Stimulated activated CD4-positive, alpha-beta T cell treated with anti-CD3 and anti-CD28 coated beads, Interleukin-2, amount 100 ng/mL, for 48 hours (primary cell): ENCODE measurements at places on chromosomes 6 and 20.
A peak's percentile ranks its signal among the peaks of the same experiment; 100 is the strongest.

DNA sequence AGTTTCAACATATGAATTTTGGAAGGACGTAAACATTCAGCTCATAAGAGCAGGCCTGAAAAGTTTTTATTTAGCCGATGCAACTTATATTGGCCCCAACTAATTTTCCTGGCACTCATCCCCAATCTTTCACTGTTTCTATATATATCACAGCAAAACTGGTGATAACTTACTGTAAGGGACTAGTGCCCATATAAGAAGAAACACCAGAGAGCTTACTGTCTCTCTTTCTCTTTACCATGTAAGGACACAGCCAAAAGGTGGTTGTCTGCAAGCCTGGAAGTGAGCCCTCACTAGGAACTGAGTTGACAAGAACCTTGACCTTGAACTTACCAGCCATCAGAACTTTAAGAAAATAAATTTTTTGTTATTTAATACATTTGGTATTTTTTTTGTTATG is 807.4 kb upstream of the CITED2 start:
- no peak for DNase-seq

DNA sequence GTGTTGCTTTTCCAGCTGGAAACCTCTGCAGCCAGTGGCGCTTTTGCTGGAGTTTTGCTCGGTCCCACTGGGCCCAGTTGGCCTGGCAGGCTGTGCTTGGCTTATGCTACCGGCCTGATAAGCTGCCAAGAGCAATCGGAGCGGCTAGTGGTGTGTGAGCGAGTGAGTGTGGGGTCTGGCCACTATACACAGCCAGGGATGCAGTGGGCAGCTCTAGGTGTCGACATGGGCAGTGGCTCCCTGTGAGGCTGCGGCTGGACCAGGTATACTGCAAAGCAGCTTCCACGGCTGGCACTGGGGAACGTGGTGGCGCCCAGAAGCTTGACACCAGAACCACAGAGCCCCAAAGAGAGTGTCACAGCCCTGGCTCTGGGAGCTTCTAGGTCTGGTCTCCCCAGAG is 996.5 kb downstream of the GRIK2 start:
- DNase-seq, result no peak

- no peak for DNase-seq
Measured at GRCh38 chr6:138025528-138025978, 81.7 kb downstream of the PERP start.

GRCh38 chr6:119237177-119237715 is 112.3 kb downstream of the MAN1A1 start:
- no peak for DNase-seq

DNA sequence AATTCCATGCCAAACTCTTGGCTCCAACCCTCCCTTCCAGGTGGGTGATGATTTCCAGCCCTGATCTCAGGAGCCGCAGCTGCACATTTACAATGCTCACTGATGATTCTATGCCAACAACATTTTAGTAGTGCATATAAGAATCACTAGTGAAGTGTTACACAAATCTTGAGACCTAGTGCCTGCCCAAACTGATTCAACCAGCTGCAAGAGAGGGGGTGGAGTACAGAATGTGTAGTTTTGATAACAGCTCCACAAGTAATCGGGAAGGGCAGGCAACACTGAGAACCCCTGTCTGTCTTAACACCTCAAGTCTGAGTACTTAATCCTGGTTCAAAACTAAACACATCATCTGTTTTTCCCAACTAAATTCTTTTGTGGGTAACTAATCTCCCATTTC is 91.7 kb downstream of the PRDM1 start:
- no peak for DNase-seq

- DNase-seq, result no peak
Measured at GRCh38 chr20:507006-507758, 36.4 kb downstream of the CSNK2A1 start.

GRCh38 chr20:12914804-12915203 is 94.0 kb upstream of the SPTLC3 start:
- no peak for DNase-seq

DNA sequence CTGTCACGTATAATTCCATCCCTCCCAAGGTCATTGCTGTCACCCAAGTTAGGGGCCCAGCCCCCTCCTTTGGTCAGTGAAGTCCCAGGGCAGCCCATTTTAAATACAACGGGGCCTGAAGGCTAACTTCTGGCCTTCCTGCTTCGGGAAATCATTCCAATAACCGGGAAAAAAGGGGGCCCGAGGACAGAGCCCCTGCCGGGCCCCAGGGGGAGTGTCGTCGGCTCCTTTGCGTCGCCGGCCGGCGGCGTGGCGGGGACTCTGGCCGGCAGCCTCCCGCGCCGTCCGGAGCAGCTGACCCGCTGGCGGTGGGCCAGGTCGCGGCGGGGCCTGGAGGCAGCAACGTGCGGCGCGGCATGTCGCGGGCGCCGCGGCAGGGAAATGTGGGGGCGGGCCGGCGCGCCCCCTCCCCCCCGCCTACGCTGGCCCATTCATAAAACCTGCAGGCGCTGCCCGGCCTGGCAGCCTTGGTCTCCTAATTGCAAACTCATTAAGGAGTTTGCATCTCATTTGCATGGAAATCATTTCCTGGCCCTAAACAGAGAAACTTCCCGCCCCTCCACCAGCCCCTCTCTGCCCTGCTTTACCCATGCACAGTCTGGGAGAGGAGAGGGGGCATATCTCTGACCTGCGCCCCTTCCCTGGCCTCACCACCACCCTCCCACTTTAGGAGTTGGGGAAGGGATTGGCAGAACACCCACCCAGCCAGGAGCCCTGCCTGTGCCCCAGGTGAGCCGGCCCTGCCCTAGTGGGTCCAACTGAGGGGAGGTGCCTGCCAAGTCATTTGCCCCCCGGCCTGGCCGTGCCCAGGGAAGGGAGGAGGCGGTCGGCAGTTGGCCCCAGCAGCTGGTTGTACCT is 50.7 kb downstream of the MRPL14 start:
- no peak for DNase-seq

GRCh38 chr6:63440057-63440456 is 120.3 kb upstream of the LGSN start:
- DNase-seq, result no peak

GRCh38 chr6:74805916-74806696 is 399.7 kb downstream of the COL12A1 start:
- no peak for DNase-seq

DNA sequence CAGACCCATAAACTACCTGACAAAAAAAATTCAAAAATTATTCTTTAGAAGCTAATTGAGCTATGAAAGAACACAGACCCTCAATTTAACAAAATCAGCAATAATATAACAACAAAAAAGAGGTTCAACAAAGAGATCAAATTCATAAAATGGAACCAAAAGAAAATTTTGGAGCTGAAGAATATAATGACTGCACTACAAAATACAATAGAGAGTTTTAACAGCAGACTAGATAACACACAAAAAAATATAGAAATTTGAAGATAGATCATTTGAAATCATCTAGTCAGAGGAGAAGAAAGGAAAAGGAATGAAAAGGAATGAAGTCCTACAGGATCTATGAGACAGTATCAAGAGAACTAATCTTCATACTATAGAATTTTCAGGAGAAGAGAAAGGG is 422.1 kb downstream of the PAX1 start:
- DNase-seq, result no peak

- no peak for DNase-seq
Measured at GRCh38 chr20:37516811-37517750, 4.0 kb upstream of the NNAT start.

DNA sequence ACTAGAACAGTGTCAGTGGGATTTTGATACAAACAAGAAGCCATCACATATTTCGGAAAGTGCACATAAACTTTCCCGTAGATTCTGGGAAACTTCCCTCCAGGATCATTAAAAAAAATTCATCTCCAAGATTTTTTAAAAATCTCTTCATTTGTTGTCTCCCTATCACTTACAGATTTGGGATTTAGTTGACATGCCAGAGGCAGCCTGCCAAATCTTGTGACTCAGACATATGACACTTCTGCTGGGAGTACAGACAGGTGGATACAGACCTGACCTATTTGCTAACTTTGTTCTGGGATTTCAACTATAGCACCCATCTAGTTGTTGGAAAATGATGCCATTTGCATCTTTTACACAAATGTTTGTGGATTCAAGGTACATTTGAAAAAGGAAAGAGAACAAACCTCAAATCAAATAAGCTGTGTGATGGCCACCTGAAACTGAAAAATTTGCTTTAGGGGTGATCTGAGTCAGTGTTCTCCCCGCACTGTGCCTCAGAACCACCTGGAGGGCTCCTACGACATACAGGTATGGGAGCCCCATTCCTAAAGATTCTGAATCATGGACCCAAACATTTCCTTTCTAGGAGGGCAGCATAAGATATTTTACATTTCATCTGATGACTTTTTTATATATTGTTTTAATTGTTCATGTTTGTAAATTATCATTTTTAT is 21.9 kb upstream of the CD2AP start:
- no peak for DNase-seq

- DNase-seq, result no peak
Measured at GRCh38 chr6:112407101-112407590, 60.0 kb downstream of the RFPL4B start.

GRCh38 chr6:146300521-146300920 is 243.1 kb upstream of the RAB32 start:
- DNase-seq, result no peak

DNA sequence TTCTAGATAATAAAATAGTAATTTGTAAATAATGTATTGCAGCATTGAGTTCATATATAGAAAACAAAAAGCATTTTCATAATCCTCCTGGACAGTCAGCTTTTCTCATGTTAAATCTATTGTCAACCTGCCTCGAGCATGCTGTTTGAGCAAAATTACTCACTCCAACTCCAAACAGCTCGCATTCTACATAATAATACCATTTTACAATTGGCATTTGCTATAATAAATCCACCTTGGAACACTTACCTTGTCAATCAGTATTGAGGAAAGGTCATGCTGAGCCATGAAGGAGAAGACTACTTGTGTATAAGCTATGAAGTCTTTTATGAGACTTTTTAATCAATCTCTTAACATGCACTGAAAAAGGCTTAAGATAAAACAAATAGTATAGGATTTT is 682.6 kb downstream of the CBLN4 start:
- no peak for DNase-seq

DNA sequence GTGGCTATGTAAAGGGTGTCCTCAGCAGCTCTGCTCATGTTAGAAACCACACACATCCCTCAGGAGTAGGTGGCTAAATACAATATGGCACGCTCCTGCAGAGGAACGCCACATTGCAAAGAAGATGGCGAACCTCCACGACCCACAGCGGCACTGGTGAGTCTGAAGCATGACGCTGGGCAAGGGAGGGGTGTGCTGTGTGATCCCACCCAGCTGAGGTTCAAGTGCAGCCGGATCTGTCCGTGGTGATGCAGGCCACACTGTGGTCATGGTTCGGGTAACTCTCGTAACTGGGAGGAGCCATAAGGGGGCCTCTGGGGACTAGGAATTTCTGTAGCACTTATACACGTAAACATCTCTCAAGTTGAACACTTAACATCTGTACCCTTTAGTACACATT is 23.4 kb upstream of the APMAP start:
- no peak for DNase-seq

DNA sequence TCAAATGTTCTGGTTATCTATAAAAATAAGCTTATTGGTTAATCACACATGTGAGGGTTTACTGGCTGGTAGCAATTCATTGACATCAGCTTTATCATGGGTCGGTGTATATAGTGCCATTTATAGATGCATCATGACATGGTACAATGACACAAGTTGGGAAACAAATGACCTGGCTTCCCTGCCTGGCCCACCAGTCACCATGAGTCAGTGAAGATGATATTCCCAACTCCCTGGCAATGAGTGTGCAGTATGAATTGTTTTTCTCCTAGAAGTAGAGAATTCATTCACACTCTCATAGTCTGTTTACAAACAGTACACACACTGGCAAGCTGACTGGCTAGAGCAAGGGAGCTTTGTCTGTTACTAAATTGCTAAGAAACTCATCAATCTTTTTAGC is 37.2 kb upstream of the CALHM6 start:
- DNase-seq, result no peak

GRCh38 chr20:3847429-3847940 is 851 bp downstream of the MAVS start:
- DNase-seq, result no peak

- DNase-seq, result no peak
Measured at GRCh38 chr6:43725643-43726580, 38.3 kb upstream of the MRPS18A start.

- no peak for DNase-seq
Measured at GRCh38 chr20:44104798-44105517, 82.0 kb downstream of the JPH2 start.

- DNase-seq, result no peak
Measured at GRCh38 chr6:117191009-117191408, 74.3 kb upstream of the VGLL2 start.

- DNase-seq, result no peak
Measured at GRCh38 chr6:3693831-3694230, 57.7 kb downstream of the PXDC1 start.

GRCh38 chr20:855466-856360 is 22.2 kb downstream of the FAM110A start:
- no peak for DNase-seq

GRCh38 chr20:62887152-62887859 is 25.7 kb upstream of the TCFL5 start:
- DNase-seq, result no peak

GRCh38 chr20:63574156-63574828 is at the start of gene HELZ2:
TSS of gene HELZ2 (minus strand) at chr20:63574239. CDS start at chr20:63572385, 1,854 bp downstream.
- DNase-seq, result peak; percentile 33

GRCh38 chr20:63351811-63352591 is 9.1 kb downstream of the CHRNA4 start:
- no peak for DNase-seq

- DNase-seq, result peak; percentile 22
Measured at GRCh38 chr6:2196079-2196679, 49.2 kb downstream of the GMDS start.

DNA sequence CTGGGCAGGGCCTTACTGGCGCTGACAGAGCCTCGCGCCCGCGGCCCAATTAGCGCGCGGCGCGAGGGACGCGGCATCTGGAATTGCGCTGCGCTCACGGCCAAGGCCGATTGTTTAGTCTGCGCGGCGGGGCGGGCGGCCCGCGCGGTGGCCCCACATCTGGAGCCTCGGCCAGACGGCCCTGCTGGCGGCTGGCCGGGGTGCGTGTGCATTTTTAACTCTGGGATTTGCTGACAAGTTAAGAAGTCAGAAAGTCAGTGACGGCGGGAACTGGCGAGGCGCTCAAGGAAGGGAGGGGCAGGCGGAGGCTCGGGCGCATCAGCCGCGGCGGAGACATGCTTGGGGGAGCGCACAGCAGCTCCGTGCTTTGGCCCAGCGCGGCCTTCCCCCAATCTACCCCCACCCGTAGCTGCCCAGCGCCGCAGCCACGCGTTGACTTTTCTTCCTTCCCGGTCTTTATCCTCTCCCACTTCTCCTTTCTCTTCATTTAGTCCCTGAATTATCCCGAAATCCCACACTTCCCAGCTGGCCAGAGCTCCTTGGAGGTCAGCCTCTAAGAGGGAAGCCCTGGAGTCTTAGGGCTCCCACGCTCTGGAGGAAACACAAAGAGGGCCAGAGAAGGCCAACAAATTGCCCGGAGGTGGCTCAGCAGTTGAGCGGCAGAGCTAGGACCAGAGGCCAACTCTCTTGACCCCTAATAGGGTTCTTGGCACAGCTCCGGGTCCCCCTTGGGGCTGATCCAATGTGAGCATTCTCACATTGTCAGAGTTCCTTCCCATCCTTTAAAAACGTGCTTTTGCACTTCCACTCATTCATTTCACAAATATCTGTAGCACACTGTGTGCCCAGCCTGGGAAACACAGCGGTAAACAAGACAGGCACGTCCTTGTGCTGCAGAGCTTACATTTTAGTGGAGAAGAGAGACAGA is 40.8 kb upstream of the FOXP4 start:
- no peak for DNase-seq

GRCh38 chr6:148700741-148701311 is 46.0 kb upstream of the UST start:
- DNase-seq, result no peak

- no peak for DNase-seq
Measured at GRCh38 chr20:59055302-59055701, 12.7 kb upstream of the PRELID3B start.
